ENCODE measurements at places on chromosomes 1 and 21.

DNA sequence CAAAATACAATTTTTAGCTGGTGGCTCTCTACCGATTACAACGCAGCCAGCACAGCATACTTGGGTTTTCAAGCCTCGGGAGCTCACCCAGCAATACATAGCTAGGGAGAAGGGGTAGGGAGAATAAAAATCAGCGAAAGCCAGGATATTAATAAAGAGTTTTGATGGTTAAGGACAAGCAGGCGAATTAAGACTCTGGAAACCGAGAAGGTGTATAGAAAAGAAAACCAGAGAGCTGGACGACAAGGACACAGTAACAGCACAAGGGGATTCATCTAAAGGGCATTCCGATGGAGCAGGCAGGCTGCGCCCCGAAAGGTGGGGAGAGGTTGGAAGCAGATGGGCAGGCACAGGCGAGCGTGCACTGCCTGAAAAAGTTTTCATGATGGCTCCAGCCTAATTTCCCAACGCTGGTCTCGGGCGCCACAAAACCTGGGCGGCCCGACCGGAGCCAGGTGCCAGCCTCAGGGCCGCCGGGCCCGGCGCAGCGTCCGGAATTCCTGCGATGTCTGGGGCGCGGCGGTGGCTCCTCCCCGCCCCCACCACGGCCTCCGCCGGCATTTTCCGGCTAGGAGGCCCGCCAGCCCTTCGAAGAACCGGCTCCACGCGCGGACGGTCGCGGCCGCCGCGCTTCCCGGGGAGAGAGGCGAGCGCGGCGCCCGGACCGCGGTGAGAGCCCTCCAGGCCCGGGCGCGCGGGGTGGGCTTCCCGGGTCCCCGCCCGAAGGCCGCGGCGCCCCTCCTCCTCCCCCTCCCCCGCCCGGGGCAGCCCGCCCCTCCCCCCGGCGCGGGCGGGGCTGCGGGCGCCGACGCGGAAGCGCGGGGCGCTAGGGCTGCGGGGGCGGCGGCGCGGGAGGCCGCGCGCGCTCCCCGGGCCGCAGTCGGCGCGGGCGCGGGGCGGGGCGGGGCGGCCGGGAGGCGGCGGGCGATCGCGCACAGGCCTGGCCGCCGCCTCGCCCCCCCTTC, 774 bp upstream of the DYRK1A start:
- peak; percentile 91 for DNase-seq

GRCh38 chr1:62045574-62045973, 149.1 kb upstream of the L1TD1 start:
- DNase-seq: no peak

DNA sequence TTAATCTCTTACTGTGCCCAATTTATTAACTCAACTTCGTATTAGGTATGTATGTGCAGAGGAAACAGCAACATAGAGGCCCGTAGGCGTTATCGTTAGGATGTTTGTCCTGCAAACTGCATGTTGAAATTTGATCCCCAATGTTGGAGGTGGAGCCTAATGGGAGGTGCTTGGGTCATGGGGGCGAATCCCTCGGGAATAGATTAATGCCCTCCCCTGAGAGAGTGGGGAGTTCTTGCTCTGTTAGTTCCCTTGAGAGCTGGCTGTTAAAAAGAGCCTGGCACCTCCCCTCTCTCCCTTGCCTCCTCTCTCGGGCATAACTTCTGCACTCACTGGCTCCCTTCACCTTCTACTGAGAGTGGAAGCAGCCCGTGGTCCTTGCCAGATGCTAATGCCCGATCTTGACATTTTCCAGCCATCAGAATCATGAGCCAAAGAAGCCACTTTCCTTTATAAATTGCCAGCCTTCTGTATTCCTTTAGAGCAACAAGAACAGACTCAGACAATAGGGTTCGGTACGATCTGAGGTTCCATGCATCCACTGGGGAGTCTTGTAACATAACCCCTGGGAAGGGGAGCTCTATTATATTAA, 149.0 kb upstream of the RAB4A start:
- no peak for DNase-seq

GRCh38 chr1:243686159-243686558, 163.9 kb downstream of the AKT3 start:
- DNase-seq: no peak

DNA sequence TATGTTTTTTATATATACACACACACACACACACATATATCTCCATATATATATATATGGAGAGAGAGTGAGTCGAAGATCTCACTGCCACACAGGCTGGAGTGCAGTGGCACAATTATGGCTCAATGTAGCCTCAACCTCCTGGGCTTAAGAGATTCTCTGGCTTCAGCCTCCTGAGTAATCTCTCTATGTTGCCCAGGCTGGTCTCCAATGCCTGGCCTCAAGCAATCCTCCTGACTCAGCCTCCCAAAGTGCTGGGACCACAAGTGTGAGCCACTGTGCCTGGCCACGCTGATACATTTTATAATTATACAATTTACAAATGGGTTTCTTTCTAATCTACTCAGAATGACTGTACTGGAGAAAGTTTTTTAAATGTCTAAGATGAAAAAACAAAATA, 664.2 kb downstream of the PTPRC start:
- no peak for DNase-seq

GRCh38 chr1:166988974-166989515, at the start of gene MAEL:
TSS of gene MAEL (plus strand) at chr1:166989280. CDS start at chr1:166989353, 73 bp downstream.
- DNase-seq: peak; percentile 22

DNA sequence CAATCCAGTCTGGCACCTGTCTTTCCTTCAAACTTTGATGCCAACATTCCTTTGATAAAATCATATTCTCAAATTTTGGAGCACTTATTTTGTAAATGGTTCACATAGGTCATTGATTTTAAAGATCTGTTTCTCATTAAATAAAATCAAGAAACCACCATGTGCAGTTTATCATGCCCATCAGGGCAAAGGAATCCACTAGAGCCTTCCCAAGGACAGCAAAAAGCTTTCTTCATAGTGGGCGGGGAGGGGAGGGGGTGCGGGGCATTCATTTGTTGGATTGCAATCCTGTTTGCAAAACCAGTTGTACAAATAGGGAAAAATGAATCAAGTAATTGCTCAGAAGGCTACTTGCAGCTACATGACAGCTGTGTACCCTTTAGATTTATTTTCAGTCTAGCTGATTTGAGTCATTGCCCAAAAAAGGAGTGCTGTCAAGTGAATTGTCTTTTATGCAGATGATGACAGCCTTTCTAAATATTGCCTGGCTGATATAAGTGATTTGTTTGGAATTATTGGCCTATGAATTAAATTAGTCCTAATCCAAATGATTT, 23.0 kb downstream of the LRRC8B start:
- peak; percentile 45 for DNase-seq

DNA sequence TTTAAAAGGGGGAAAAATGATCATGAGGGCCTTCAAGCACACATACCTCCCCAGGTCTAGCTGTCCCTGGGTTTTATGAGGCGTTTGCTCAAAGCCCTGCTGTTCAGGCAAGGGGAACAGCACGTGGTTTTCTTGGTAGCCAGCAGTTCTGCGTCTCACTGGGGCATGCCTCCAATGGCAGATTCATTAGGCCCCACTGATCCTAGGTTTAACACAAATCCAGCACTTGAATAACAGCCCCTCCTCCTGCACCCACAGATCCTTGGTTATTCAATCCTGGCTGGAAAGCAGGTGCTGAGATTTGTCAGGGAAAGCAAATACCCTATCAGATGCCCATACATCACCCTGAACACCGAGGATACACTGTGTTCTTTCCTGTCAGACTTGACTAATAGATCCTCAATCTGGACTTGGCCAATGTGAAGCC, 106.4 kb downstream of the ZC3H11B start:
- no peak for DNase-seq

Data from trophoblast cell (in vitro differentiated cells and primary cell).